ENCODE measurements at places on chromosomes 12 and 14.

- DNase-seq, result no peak
Measured at GRCh38 chr12:8465301-8465996, 9.7 kb downstream of the CLEC6A start.

DNA sequence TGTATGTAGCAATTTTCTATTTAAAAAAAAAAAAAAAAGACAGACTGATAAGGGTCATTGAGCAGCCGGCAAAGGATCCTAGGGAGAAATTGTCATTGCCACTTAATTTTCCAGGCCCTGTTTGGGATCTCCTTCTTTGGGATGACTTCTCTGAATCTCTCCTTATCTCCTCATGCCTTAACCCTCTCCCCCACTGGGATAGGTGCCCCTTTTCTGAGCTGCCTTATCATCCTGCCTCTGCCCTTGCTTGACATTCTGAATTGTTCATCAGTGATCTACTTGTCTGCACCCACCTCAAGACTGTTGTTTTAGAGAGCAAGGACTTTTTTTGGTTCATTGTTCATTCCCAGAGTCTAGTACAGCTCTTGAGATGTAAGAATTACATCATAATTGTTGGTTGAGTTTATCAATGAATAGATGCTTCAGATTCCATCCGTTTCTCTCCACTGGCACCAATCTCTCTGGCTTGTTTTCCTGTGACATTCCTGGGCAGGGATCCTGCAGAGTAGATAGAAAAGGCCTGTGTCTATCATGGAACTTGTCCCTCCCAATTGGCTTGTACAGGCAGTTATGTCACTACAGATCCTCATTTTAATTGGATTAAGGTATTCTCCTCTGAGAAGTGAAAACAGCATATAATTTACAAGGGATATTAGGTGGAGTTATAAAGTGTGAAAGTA, 42.6 kb downstream of the SOCS2 start:
- no peak for DNase-seq

GRCh38 chr14:30885840-30886740, 11.7 kb downstream of the COCH start:
- no peak for DNase-seq

- DNase-seq, result no peak
Measured at GRCh38 chr14:34064349-34064748, 113.5 kb upstream of the EGLN3 start.

GRCh38 chr12:70197345-70197744, 45.9 kb upstream of the CNOT2 start:
- no peak for DNase-seq

GRCh38 chr12:93634416-93634815, 42.8 kb upstream of the CRADD start:
- no peak for DNase-seq

DNA sequence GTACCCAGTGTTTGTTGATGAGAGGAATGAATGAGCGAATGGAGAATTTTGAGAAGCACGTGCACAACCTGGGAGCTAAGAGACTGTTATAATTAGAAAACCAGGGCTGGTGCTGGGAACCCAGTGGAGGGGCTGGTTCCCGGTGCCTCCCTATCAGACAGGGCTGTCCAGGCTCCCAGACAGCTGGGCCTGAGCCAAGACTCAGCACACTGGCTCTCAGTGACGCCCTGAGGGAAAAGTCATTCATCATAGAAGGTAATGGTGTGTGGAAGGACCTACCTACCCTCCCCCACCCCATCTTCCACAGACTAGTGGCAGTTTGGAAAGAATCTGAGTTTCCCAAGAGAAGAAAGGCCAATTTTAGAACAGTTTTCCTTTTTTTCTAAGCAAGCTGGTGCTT, 34.7 kb downstream of the KCNA5 start:
- DNase-seq, result no peak

DNA sequence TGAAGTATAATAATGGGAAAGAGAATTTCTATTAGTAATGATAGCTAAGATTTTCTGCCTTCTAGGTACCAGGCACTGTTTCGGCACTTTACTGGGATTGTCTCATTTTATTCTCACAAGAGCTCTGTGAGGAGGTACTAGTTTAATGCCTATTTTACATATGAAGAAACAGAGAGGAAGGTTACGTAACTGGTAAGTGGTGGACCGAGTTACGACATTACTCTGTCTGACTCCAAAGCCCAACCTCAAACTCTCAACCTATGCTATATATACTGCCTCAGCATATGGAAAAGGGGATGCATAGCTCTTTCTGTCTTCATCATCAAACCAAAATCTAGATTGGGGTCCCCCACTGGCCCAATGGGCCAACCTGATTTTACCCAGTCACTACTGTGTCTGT, 133.5 kb downstream of the KTN1 start:
- no peak for DNase-seq

DNA sequence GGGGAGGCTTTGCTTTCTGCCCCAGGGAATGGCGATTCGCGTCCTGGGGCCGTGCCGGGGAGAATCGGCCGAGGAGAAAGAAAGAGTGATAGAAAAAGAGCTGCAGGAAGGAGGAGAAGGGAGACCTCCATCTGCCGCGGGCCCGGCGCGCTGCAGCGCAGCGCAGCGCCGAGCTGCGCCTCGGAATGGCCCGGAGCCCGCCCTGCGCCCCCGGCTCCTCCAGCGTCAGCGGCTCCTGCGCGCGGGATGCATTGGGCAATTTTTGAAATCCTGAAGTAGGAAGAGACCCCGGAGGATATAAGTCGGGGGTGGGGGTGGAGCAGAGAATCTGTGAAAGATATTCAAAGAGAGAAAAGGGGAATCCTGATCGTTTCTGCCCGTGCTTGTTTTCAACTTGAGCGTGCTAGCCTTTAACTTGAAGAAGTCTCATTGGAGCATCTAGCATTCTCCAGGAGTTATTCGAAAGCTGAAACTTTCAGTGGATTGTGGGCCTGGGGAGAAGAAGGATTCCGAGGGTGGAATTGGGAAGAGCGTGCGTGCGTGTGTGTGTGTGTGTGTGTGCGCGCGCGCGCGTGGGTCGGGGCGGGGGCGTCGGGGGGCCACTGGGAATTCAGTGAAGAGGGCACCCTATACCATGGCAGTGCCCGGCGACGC, 441 bp downstream of the PDE3A start:
- DNase-seq, result no peak

DNA sequence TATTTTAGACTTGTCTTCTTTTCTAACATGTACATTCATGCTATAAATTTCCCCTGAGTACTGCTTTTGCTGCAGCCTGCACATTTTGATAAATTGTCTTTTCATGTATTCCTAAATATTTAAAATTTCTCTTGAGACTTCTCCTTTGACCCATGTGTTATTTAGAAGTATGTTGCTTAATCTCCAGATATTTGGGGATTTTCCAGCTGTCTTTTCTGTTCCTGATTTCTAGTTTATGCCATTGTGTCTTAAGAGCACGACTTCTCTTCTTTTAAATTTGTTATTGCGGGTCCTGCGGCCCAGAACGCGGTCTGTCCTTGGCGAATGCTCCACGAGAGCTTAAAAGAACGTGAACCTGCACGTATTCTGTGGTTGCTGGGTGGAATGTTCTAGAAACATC, 136.4 kb downstream of the KIF26A start:
- no peak for DNase-seq

DNA sequence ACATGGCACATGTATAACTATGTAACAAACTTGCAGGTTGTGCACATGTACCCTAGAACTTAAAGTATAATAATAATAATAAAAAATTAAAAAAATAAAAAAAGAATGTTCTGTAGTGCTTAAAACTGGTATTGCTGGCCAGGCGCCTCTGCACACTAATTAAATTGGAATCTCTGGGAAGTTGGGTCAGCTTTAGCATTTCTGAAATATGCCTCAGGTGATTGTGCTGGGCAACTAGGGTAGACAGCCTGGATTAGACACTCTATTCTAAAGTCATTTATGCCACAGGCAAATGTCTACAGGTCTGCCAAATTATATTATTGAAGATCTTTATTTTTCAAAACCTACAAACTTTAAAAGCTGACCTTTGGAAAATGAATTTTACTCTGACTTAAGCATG, 55.3 kb downstream of the PPM1H start:
- no peak for DNase-seq

DNA sequence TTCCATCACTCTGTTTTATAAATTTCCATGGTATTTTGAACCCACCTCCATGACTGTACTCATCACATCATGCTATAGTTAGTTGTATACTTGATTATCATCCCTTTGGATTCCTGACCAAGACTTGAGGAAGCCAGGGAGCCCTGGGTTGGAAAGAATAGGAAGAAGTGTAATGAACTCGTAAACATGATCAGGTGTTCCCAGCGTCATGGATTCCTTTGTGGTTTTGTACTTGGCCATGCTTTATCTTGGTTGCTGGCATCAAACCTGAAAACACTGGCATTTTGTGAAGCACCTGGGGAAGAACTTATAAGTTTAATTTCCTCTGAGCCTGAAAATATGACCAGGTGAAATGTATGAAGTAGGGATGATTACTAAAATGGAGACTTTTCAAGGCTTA, 76.4 kb downstream of the CHST11 start:
- no peak for DNase-seq

DNA sequence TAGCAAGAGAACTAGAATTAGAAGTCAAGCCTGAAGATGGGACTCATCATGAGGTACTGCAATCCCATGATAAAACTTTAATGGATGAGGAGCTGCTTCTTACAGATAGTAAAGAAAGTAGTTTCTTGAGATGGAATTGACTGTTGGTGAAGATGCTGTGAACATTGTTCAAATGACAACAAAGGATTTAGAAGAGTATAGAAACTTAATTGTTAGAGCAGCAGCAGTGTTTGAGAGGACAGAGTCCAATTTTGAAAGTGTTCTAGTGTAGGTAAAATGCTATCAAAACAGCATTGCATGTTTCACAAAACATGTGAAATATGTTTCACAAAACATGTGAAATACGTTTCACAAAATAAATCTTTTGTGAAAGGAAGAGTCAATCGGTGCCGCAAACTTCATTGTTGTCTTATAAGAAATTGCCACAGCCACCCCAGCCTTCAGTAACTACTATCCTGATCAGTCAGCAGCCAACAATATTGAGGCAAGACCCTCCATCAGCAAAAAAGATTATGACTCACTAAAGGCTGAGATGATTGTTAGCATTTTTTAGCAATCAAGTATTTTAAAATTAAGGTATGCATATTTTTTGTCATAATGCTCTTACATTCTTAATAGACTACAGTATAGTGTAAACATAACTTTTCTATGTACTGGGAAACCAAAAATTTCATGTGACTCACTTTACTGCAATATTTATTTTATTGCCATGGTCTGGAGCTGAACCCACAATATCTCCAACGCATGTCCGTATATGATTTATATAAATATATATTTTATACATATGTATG, 173.4 kb upstream of the BMP4 start:
- no peak for DNase-seq

GRCh38 chr14:51962711-51963110, 26.6 kb upstream of the RTRAF start:
- DNase-seq, result no peak

- DNase-seq, result no peak
Measured at GRCh38 chr14:50778721-50779483, 52.1 kb downstream of the NIN start.

- DNase-seq, result no peak
Measured at GRCh38 chr12:72277415-72277814, 5.2 kb downstream of the TRHDE start.

GRCh38 chr12:38906482-38907200, 1.2 kb upstream of the CPNE8 start:
- DNase-seq, result peak; percentile 58

- DNase-seq, result no peak
Measured at GRCh38 chr14:78242086-78242485, 71.9 kb downstream of the NRXN3 start.

DNA sequence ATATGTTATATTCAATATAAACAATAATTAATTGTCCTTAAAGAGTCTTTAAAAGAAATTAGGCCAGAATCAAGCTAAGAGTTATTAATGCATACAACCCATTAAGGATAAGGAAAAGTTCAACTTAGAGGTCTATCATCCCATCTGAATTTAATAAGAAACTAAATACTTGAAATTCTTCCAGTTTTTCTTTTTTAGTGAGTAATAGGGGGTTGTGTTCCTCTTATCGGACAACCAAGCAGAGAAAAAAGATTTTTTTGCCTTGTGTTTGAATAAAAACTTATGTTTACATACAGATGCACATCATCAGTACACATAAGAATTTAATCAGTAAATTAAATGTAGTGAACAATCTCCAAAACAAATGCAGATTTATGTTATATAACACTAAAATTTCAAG, 32.5 kb downstream of the PAWR start:
- DNase-seq, result no peak

DNA sequence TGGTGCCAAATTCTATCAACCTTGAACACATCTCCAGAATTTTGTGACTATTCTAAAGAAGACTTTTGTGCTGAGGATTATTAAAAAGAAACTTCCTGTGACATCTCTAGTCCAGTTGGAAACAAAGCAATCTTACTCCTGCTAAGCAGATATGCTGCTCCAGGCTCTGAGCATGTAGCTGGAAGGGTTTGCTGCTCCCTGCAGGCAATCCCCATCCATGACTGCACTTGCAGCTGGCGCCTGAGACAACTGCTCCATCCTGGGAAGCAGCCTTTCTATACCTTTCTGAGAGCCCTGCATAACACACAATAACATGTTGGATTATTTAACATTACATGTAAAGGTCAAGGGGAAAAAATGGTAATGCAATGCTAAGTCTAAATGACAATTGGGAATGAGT, 105.1 kb downstream of the NDUFA12 start:
- no peak for DNase-seq

DNA sequence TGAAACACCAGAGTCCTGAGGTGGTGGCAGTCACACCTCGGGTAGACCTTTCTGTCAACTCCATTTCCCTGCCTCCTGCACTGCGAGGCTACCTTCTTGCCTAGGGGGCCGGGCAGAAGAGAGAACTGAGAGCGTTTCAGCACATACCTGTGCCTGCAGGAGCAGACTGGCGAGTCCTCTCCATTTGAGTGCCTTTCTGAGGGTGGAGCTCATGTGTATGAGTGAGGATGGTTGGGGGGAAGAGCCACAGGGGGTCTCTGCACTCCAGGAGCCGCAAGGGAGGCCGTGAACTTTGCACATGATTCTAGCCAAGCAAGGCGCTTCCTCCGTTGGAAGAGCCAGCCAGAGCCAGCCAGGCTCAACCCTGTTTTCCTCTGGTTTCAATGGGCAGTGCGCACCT, 31.0 kb upstream of the CCND2 start:
- DNase-seq, result no peak

DNA sequence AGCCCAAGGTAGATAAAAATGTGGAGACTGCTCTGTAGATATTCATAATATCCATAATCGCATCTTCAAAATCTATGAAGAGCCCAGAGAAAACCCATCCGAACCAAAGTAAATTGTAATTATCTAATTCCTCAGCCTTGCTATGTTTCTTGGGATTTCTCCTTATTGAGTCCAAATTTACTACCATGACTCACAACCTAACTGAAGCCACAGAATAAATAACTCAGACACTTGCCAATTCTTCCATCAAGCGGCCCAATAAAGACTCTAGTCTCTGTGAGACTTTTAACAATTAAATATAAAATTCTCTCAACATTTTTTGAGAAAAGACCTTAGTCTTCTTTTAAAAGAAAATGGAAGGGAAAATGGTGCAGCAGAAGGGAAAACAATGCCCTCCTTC, 409.8 kb downstream of the DAD1 start:
- DNase-seq, result no peak

GRCh38 chr12:47561746-47562145, 144.1 kb downstream of the RPAP3 start:
- no peak for DNase-seq

- DNase-seq, result no peak
Measured at GRCh38 chr14:71693381-71693780, 238.8 kb upstream of the RGS6 start.

Data from stimulated activated CD4-positive, alpha-beta T cell treated with anti-CD3 and anti-CD28 coated beads, TNF-alpha, amount 100 ng/mL, for 1 hour (primary cell).